Pancreas (tissue), 10 donors: ENCODE measurements at places on chromosomes 7 and 10. TPM values are rescaled to one million over a fixed set of nuclear protein-coding genes. Genes with fewer than 3 reads are reported as not detected.

DNA sequence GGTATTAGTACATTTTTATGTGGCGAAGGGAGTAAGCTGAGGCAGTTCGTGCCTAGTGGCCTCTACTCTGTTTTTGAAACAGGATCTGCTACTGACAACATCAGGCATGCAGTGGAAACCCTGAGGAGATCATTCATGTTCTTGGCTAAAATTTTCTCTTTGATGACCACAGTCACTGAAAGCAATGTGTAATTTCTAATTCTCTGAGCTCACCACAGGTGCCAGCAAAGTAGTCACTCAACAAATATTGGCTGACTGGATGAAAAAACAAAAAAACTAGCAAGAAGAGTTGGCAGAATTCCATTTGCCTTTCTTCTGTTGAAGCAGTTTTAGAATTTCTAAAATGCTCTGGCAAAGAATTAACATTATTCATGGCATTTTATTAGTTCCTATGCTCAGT lies 176.5 kb upstream of the KCTD7 start:
- no peak overlapping the region for H3K27ac ChIP-seq
- DNase-seq = no peak
- no peaks in the 10 kb centered on the region for H3K4me1 ChIP-seq
- no peaks in the 10 kb centered on the region for H3K36me3 ChIP-seq
- H3K27me3 ChIP-seq = no peaks in the 10 kb centered on the region

DNA sequence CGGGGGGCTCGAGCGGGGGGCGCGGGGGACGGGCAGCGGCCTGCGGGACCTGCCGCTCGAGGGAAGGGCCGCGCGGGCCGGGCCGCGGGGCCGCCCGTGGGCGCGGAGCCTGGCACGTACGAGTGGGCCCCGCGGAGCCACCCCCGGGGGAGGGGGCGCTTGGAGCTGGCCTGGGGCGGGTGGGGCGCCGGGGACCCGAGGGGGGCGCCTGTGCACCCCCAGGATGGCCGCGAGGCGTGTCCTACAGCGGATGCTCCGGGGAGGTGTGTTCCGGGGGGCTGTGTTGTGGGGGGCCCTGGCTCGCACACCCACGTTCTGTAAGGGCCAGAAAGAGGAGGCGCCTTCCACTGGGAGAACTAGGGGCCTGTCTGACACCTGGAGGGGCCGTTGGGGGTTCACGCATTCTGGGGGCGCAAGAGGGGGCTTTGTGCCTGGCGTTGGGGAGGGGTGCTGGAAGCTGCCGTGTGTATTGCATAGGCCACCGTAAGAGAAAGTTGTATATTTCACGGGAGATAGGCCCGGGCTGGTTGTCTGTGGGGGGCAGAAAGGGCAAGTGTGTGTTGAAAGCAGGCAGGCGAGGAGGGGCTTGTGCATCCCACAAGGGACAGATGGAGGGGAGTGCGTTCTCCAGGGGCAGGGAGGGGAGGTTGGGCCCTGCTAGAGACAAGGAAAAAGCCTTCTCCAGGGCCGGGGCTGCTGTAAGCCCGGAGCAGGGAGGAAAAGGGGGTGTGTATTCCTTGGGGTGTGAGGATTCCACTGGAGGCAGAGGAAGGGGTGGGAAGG lies 663 bp downstream of the VPS37D start:
- no peak overlapping the region for H3K27ac ChIP-seq
- no peaks in the 10 kb centered on the region for H3K4me1 ChIP-seq
- peak overlapping the region; percentile 53 for H3K4me3 ChIP-seq
- no peaks in the 10 kb centered on the region for H3K36me3 ChIP-seq
- H3K27me3 ChIP-seq = no peaks in the 10 kb centered on the region

- H3K4me3 ChIP-seq = no peak overlapping the region
- no peak overlapping the region for H3K27ac ChIP-seq
- no peaks in the 10 kb centered on the region for H3K27me3 ChIP-seq
- DNase-seq = no peak
Observed at GRCh38 chr10:35150308-35150707, 23.7 kb downstream of the CREM start.

DNA sequence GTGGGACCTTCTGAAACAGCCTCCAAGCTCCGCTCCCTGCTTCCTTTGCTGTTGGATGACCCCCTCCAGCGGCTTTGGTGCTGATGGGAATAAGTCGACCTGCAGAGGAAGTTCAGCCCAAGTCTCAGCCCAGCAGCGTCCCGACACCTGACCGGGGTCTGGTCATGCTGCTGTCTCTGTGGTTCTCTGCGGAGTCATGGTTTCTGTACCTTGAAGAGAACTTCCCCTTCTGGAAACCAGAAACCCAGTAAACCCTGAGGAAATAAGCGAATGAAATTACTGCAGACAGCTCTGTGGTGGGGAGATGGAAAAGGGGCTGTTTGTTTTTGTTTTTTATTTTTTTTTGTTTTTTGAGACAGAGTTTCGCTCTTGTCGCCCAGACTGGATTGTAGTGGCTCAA lies 18.3 kb upstream of the ZNF12 start:
- no peak for DNase-seq
- no peaks in the 10 kb centered on the region for H3K4me1 ChIP-seq
- H3K27me3 ChIP-seq = no peaks in the 10 kb centered on the region
- no peak overlapping the region for H3K4me3 ChIP-seq

- H3K4me1 ChIP-seq = no peaks in the 10 kb centered on the region
- no peaks in the 10 kb centered on the region for H3K36me3 ChIP-seq
- no peaks in the 10 kb centered on the region for H3K27me3 ChIP-seq
- H3K4me3 ChIP-seq = no peak overlapping the region
- no peak overlapping the region for H3K27ac ChIP-seq
Observed at GRCh38 chr10:112250555-112250954, 32.6 kb upstream of the TECTB start.

- no peak overlapping the region for H3K4me3 ChIP-seq
- no peaks in the 10 kb centered on the region for H3K27me3 ChIP-seq
- DNase-seq = peak; percentile 89
- H3K36me3 ChIP-seq = no peaks in the 10 kb centered on the region
- peaks cover 73% of the 10 kb centered on the region for H3K4me1 ChIP-seq
Observed at GRCh38 chr10:72329290-72330068, 25.2 kb downstream of the DNAJB12 start.

DPCD gene
- 9.1 TPM for total RNA-seq

PTPN20 gene
- 3.4 TPM for total RNA-seq

CHAT gene
- total RNA-seq = 0.28 TPM
